ENCODE measurements at places on chromosomes 6 and 20.

DNA sequence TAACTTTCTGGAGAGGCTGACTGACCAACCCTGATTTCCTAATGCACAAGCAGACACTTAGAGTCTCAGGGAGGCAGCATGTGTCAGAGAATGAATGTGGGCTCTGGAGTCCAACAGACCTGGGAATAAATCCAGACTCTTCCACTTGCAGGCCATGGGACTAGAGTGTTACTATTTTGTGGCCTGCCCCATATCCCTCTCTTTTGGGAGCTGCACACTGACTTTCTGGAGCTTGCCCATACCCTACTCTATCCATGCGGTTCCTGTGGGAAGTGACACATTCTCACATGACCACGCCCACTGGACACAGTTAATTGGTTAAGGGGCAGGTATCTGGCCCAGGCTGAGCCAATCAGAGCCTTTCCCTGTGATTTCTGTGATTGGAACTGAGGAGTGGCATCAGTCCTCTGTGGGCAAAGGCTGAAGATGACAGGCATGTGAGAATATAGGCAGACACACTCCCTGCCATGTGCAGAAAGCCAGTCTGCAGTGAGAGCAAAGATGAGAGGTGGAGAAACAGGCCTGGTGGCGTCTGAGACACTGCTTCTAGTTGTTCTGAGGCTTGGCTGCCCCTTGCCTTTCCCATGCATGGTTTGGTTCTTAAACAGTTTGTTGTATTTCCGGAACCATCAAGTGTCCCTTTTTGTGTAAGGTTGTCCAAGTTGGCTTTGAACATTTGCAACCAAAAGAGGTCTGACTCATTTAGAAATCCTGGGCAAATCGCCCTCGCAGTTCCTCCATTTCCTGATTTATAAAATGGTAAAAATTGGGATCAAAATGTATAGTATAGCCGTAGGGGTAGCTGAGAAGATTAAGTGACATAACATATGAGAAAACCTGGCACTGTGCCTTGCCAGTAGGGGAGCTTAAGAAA lies 125.6 kb downstream of the CDC5L start:
- no peak for DNase-seq

GRCh38 chr6:118083711-118084110 lies 176.6 kb downstream of the SLC35F1 start:
- no peak for DNase-seq

DNA sequence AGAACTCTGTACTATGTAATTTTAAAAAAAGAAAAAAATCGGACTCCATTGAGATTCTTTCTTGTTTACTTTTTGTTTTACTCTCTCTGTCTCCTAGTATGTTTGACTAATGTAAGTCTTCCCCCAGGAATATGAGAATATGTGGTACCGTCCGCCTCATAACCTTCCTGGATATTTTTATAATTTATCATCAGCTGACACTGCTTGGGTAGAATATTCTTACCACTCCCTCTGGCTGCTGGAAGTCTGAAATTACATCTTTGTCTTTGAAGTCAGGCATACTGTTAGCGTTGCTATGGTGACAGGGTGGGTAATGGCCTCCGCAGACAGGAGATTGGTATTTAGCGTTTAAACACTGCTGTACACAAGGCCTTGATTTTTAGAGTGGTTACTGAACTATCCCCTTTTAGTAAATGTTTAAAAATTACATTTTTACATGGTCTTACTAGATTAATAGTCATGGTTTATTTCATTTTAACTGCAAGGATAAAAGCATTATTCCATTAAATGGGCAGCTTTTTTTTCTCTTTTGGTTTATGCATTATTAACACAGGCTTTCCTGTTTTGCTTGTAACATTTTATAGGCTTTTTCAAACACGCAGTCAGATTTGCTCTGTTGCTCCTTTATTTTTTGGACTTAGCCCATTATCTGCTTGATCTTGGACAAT lies 176.4 kb downstream of the ARID1B start:
- no peak for DNase-seq

- peak; percentile 52 for DNase-seq
Measured at GRCh38 chr6:27161946-27162603, 85.4 kb upstream of the PRSS16 start.

DNA sequence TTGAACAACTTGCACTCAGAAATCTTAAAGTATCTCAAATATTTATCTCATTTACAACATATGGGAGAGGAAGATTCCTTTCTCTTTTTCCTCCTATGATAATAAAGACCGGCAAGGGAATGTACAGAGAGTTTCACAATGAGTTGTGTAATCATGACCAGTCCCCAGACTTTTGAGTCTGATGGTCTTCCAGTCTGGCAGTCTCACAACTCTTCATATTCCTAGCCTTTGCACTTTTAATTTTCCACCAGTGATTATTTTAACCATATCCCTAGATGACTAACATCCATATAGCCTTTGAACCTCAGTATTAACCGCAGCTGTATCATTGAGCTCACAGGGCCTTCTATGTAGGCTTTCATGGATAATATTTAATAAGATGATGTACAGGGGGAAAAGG lies 278.5 kb downstream of the KHDC1L start:
- DNase-seq = no peak

GRCh38 chr6:143059663-143060353 lies 881 bp upstream of the AIG1 start:
- DNase-seq = no peak
